ENCODE measurements at places on chromosomes 12 and 14.

- peak; percentile 85 for DNase-seq
Observed at GRCh38 chr14:89849931-89850330, 104.6 kb downstream of the EFCAB11 start.

- DNase-seq = no peak
Observed at GRCh38 chr12:7152818-7153217, 22.6 kb downstream of the CLSTN3 start.

- DNase-seq = no peak
Observed at GRCh38 chr14:44151130-44151820, 355.8 kb downstream of the FSCB start.

DNA sequence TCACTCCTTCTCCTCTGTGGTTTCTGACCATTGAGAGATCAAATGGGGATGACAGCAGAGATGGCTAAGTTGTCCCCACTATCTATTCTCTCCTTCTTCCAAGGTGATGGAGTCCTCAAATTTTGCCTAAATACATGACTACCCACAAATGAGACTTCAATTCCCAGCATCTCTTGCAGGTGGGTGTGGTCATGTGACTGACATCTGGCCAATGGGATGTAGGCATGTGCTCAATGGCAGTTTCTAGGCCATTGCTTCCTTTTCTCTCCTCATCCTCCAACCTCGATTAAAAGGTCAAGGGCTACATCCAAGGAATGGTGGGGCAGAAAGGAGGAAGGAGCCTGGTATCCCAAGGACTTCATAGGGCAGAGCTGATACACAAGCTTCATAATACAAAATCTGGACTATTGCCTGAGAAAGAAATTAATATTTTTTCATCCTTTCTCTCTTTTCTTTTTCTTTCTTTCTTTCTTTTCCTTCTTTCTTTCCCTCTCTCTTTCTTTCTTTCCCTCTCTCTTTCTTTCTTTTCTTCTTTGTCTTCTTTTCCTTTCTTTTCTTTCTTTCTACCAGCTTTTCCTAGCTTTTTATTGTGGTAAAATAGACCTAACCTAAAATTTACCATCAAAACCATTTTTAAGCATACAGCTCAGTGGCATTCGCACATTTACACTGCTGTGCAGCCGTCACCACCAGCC is 100.9 kb upstream of the PRB2 start:
- no peak for DNase-seq

DNA sequence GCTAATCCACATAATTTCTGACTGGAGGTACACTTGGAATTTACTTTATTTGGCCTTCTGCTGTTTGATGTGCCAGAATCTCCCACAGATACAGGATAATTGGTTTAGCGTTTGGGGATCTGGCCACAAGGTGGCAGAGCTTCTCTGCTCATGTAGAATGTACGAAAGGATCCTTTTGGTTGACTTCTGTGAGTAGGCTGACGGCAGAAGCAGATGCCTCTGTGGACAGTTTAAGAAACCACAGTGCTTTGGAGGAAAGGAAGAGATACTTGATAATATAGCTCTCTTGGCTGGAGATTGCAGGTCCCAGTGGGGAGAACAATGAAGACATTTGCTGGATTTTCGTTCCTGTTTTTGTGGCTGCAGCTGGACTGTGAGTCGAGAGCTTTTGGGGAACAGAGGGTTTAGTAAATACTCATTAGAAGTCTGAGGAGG is 75.3 kb upstream of the OR4E1 start:
- DNase-seq = peak; percentile 5

- DNase-seq = no peak
Observed at GRCh38 chr14:93772263-93772662, 16.0 kb downstream of the PRIMA1 start.

DNA sequence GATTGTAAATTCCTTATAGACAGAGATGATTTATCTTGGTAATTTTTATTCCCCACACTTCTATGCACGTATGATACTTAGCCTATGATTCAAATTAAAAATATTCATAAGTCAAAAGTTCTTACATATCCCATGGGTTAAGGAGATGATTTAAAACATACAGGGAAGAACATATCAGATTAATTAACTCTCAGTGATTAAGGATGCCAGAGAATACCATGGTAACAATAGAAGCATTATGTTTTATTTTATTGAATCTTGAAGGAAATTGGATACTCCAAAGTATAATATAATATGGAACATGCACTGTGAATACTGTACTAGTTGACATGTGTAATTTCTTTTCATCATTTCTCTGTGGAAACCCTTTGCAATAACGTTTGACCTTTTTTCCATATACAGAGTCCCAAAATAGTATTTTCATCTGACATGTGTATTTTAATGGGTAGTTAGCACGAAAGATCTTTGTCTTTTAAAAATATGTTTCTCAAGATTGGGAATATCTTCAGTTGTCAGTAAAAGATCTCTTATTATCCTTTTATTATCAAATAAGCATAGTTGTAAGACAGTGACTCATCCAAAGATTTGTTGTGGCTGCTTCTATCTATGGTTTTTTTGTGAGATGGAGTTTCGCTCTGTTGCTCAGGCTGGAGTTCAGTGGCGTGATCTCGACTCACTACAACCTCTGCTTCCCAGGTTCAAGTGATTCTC is 166.7 kb downstream of the RAD51B start:
- DNase-seq = peak; percentile 87

DNA sequence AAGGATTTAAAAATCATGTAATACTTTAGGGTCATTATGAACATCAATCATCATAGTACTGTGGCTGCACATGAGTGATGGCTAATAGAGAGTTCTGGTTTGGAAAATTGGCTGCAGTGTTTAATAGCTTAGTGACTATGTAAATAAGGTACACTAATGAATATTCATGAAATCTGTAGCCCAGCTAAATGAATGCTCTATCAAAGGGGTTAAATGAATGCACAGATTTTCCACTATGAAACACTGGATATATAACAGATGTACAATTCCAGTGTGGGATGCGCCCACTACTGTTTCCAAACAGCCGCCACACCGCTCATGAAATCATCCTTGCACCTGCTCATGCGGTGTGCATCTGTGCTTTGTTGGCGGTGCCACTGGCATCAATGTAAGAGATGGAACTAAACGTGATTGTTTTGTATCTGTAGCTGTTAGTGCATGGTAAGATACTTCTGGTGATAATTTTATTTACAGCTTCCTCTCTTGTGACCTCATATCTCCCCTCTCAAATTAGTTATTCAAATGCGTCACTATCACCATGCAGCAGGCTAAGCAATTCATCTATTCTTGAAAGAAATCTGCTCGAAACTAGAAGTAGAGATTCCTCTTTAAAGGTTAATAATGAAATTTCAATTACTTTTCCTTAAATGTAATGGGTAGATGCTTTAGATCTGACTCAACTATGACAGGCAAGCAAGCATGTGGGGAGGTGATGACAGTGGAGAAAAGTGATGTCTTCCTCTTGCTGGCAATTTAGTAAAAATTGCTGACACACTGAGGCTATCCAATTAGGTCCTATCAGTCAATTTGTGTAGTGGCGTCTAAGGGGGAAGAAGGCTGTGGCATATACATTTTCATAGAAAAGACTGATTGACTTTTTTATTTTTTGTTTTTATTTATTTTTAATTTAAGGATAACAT is 433.6 kb downstream of the AEBP2 start:
- peak; percentile 86 for DNase-seq

- DNase-seq = no peak
Observed at GRCh38 chr14:104576232-104576969, 3.2 kb upstream of the C14orf180 start.

- DNase-seq = no peak
Observed at GRCh38 chr12:29617407-29617803, 119.9 kb upstream of the OVCH1 start.

GRCh38 chr12:124453419-124454351 is 113.7 kb downstream of the NCOR2 start:
- DNase-seq = peak; percentile 33

GRCh38 chr12:27924350-27925135 is 48.0 kb downstream of the PTHLH start:
- DNase-seq = no peak

DNA sequence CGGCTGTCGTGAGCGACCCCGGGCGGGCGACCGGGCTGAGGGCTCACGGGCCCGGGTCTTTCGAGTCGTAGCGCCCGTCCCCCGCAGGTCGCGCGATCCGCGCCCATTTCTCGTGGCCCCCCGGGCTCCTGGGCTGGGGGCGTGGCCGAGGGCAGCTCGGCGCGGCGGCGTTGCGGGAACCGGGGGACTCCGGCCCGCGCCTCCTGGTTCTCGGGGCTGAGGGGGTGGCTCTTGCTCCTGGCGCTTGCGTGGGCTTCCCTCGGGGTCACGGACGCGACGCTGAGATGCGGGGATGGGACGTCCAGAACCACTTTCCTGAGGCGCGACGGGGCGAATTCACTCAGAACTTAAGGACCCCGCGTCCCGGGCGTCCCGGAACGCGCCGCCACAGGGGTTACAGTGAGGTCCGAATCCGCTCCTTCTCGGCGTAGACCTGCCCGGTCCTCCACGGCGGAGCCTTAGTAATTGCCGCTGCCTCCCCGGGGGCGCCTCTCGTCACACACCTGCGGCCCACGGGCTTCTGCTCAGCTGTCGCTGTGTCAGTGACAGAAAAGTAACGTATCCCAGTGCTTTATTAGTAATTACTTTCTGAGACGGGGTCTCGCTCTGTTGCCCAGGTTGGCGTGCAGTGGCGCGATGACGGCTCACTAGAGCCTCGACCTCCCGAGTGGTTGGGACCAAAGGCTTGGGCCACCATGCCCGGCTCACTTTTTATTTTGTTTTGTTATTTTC is 606 bp downstream of the EP400 start:
- no peak for DNase-seq

DNA sequence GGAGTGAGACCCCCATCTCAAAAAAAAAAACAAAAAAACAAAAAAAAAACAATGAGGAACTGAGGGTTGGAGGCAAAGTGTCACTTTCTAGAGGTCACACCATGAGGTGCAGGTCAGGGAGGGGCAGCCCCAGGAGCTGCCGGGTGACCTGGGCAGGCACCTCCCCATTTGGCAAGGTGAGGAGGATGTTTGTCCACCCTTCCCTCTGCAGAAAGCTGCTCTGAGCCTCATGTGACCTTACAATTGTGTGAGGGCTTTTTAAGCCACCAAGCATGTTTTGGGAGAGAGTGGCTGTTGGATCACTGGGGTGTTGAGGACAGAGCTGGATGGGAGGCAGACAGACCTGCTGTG is 49.6 kb downstream of the FOXN4 start:
- no peak for DNase-seq

GRCh38 chr14:20617138-20618003 is 24.1 kb downstream of the OR6S1 start:
- DNase-seq = no peak

DNA sequence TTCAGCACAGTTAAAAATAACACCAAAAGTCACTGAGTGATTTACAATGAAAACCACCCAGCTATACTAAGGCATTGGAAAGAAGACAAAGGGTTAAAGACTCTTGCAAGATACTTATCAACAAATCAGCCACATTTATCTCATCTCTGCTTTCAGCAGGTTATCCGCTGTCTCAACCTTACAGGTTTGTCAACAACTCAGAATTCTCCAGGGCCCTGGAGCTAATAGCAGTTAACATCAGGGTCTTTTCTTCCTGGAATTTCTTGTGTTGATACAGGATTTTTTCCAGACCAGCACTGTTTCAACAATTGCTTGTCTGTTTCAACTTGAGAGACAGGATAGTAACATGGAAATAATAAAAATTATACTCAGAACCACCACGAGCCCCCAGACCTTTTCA is 3.5 kb downstream of the PKP2 start:
- DNase-seq = no peak

DNA sequence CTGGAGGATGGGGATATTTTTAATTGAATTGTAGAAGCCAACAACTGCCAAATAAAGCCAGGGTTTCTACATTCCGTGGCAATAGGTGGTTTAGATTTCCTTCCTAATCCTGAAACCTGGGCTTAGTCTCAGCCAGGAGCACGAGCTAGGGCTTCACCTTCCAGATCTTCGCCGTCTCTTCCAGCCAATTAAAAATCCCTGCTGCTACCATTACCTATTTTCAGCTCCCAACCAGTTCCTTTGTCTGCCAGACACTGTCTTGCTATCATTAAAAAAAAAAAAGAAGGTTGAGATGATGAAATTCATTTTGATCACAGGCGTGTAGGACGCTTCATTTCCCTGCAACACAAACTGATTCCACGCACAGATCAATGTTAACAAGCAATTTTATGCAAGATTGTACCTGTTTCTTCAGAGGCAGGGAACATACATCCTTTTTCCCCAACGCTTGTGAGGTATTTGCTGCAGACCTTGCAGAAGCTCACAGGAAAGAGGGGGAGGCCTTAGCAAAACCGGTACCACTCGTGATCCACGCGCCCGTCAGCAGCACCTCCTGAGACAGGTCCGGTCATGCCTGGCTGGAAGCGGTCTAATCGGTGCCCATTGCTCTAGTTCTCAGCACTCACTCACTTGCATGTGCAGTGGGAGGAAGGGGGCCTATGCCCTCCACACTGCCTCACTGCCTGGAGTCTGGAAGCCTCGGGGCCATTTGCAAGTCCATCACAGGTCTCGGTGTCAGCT is 65.1 kb downstream of the SLC6A12 start:
- no peak for DNase-seq

- DNase-seq = no peak
Observed at GRCh38 chr12:111102102-111102739, 181.8 kb upstream of the MYL2 start.

- no peak for DNase-seq
Observed at GRCh38 chr14:77275041-77275580, 4.1 kb upstream of the NGB start.

DNA sequence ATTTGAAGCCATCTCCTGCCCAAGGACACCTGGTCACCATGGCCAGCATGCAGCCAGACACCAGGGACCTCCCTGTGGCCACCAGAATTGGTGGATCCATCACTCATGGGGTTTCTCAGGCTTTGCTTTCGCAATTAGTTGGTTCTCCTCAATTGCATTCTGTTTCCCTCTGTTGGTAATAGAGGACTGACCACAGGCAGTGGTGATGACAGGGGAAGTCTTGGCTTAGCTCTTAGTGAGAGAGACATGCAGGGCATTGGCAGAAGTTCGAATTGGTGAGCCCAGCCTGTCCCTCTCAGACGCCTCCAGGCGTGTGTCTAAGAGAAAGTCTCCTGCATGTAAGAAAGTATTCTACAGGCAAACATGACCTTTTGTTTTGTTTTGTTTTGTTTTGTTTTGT is 21.3 kb downstream of the HCAR2 start:
- peak; percentile 59 for DNase-seq

GRCh38 chr12:25904442-25904841 is 54.0 kb upstream of the RASSF8 start:
- peak; percentile 40 for DNase-seq

DNA sequence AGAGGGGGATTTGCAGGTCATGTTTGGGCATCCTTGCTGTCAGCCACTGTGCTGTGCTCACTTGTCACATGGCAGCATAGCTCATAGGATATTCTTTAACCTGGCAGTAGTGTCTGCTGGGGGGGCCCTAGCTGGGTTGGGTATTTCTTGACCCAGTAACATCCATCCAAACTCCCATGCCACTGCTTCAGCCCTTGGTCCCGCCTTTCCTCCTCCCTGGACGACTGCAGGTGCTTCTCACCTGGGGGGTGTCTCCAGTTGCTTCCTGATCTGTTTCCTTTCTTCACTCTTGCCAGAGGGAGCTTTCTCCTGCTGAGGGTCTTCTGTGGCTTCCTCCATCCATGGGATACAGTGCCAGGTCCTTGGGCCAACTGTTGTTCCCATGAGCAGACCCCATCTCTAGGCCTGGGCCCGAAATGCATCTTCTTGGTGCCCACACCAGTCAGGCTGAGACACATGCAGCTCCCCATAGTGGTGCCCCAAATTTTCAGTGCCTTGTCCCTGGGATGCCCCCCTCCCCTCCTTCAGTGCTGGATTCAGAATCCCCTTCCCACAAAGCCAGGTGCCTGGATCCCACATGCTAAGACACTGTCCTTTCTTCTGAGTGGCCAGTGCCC is 20.5 kb downstream of the C14orf132 start:
- DNase-seq = no peak

- peak; percentile 91 for DNase-seq
Observed at GRCh38 chr12:117686911-117687377, 281.8 kb downstream of the KSR2 start.

Measured in fibroblast of upper back skin (primary cell).